ENCODE measurements at places on chromosomes 2 and 18. TPM values are rescaled to one million over a fixed set of nuclear protein-coding genes. Genes with fewer than 3 reads are reported as not detected.

Gene GULP1
- 35.6 TPM for total RNA-seq

Gene MYL1
- total RNA-seq, result not detected

Gene TNFRSF11A
- total RNA-seq, result 3.8 TPM

Gene UGT1A10
- total RNA-seq, result 0.10 TPM

Gene ARHGAP25
- total RNA-seq, result 0.10 TPM

Gene GBX2
- 0.13 TPM for total RNA-seq

Gene STPG4
- 0.20 TPM for total RNA-seq

Gene C18orf54
- total RNA-seq, result 2.7 TPM

Gene DOK1
- 116 TPM for total RNA-seq

Gene ADRA2B
- 14.9 TPM for total RNA-seq

Gene RETREG2
- 88.8 TPM for total RNA-seq

Gene ASB18
- total RNA-seq, result not detected

Gene CD8B
- not detected for total RNA-seq

Gene AQP12A
- not detected for total RNA-seq

Gene L3MBTL4
- 0.13 TPM for total RNA-seq

Gene ITM2C
- total RNA-seq, result 96.2 TPM

Gene CCDC121
- 1.8 TPM for total RNA-seq

Gene DCDC2C
- total RNA-seq, result not detected

Gene DSC2
- 0.07 TPM for total RNA-seq

Gene CFAP221
- total RNA-seq, result 0.13 TPM

Gene GPR75
- total RNA-seq, result 1.5 TPM

Gene SP9
- not detected for total RNA-seq

Gene ZC3H6
- 5.9 TPM for total RNA-seq

Gene NLRC4
- 0.03 TPM for total RNA-seq

Gene TXNDC9
- total RNA-seq, result 41.2 TPM

Gene KIAA2012
- not detected for total RNA-seq

Gene ANKRD36B
- 24.6 TPM for total RNA-seq

Gene PLGLB2
- 1.3 TPM for total RNA-seq

Gene CAVIN2
- total RNA-seq, result 26.8 TPM

Gene SELENOI
- 15.8 TPM for total RNA-seq

Gene HAAO
- 0.85 TPM for total RNA-seq

Gene C2orf66
- 0.59 TPM for total RNA-seq

Gene OTOF
- not detected for total RNA-seq

Gene CXCR4
- total RNA-seq, result 2.0 TPM

Gene IWS1
- 28.5 TPM for total RNA-seq

Gene SIX3
- not detected for total RNA-seq

Gene CNDP1
- total RNA-seq, result not detected

Gene CIB4
- total RNA-seq, result not detected

Gene EDAR
- not detected for total RNA-seq

Gene RFTN2
- total RNA-seq, result 3.5 TPM

Measured in smooth muscle cell of the pulmonary artery (primary cell).